Activated naive CD8-positive, alpha-beta T cell treated with anti-CD3 and anti-CD28 coated beads for 36 hours (primary cell): ENCODE measurements at places on chromosomes 5 and 9.

DNA sequence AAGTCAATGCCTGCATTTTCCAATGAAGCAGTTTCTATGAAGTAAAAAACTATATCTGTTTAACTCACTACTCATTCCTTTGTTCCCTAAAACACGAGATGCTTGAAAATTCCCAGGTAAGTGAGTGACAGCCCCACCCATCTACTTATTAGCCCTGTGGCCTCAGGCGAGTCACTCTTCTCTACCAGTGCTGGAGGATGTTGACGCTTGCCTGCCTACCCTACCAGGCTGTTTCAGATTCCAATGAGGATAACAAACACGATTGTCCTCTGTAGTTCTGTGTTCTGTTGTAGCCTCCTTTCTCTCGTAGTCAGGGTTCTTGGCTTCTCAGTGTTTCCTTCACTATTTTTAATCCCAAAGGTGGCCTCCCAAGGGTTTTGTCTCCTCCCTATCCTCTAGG, 388.8 kb downstream of the KDM4C start:
- DNase-seq, result no peak

- DNase-seq, result peak; percentile 49
These were observed 22.1 kb downstream of the LCP2 start for GRCh38 chr5:170275376-170275994.

DNA sequence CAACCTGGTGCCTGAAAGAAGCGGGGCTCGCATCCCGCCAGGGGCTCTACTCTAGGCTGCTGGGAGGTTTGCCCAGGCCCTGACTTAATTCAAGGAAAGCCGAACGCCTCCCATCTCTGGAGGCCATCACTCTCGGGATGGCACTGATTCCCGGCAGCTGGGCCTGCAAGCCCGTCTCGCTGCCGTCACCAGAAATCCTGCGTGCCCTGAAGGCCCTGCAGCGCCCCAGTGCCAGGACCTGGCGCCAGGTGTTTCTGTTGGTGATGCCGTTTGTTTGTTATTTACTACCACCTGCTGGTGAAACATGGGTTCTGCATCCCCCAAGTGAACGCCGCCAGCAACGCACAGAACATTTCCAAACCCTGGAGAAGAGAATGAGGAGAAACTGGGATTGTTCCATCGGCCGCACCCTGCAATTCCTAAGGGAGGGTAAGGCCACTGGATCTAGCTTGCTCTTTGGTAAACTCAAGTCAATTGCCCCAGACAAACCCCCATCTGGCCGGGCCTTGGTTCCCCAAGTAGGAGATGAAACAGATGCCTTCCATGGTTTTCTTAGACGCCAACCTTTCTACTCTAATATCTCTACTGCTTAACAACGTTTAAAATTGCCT, 77.9 kb downstream of the AK8 start:
- peak; percentile 57 for DNase-seq

- DNase-seq, result no peak
These were observed 358.5 kb upstream of the RGMB start for GRCh38 chr5:98414938-98415337.
